ENCODE measurements at places on chromosomes 7 and 10. TPM values are rescaled to one million over a fixed set of nuclear protein-coding genes. Genes with fewer than 3 reads are reported as not detected.

CEP41 gene
- 10.7 TPM for total RNA-seq

BLNK gene
- 5.8 TPM for total RNA-seq

PHYHIPL gene
- total RNA-seq, result not detected

OR2A12 gene
- total RNA-seq, result not detected

ODAD2 gene
- not detected for total RNA-seq

DNA sequence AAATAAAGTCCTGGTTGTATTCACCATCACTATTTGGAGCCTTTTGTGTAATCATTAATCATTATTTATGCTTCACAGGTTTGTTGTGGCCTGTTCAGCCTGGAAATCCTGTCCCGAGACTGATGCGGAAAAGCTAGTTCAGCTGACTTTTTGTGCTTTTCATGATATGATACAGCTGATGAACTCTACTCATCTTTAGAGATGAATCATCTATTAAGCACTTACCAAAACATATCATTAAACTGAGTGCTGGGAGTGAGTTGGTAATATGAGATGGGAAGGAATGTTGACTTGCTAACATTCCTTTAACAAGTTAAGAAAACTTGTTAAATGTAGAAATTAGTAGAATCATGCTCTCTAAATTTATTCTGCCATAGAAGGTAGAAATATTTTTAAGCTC lies 53.0 kb downstream of the CROT start:
- DNase-seq, result no peak

- no peak for DNase-seq
These were observed 130.4 kb downstream of the NRP1 start for GRCh38 chr10:33204031-33204430.

DNA sequence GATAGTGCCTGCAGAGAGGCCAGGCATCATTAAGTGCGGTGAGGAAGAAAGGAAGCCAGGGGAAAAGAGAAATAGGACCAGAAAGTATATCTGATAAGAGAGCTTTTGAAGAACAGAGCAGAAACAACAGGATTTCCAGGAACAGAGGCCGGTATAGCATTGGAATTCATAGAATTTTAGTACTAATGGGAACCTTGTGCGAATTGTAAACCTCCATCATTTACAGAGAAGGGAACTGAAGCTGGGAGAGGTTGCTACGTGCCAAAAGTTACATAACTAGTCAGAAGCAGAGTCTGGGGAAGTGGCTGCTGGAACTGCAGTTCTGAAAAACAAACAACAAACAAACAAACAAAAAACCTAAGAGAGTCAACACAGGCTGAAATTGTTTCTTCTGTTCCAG lies 5.4 kb upstream of the ZMYND11 start:
- DNase-seq, result no peak

DNA sequence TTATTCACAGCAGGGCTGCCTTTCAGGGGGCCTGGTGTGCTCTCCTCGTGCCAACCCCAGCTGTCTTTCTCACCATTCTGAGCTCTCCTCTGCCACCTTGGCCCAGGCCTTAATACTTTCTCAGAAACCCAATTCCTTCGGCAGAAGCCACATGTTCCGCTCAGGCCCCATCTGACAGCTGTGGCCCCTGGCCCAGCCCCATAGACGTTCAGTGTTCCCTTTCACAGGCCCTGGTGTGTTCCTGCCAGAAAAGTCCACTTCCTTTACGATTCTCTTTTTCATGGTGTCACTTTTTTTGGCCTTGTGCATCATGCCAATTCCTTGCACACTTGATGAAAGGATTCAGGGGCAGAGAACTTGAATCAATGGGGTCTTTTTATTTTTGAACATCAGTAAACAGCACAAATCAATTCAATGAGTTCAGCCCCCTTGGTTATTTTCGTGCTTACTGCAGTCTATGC lies 15.9 kb upstream of the GPNMB start:
- no peak for DNase-seq

DNA sequence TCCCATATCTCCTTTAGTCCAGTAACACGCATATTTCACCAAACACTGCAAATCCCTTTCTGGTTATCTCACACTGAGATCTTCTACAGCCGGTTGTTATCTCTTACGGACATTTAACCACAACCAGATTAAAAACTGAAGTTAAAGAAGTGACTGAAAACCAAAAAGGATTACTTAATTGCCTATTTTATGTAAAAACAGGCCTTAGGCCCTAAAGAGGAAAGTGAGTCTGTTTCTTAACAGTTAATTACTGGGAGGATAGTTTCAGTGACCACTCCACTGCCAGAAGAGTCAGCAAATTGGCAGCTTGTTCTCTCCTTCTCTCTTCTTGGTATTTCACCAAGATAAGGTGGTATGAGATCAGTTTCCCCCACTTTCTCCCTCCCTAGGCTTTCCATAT lies 161.9 kb upstream of the MEOX2 start:
- no peak for DNase-seq

- DNase-seq, result no peak
These were observed 92.5 kb upstream of the PITRM1 start for GRCh38 chr10:3265088-3265487.

GRCh38 chr10:124551097-124551496 lies 89.5 kb downstream of the LHPP start:
- no peak for DNase-seq

GRCh38 chr7:94748376-94748775 lies 92.4 kb upstream of the SGCE start:
- DNase-seq, result no peak

DNA sequence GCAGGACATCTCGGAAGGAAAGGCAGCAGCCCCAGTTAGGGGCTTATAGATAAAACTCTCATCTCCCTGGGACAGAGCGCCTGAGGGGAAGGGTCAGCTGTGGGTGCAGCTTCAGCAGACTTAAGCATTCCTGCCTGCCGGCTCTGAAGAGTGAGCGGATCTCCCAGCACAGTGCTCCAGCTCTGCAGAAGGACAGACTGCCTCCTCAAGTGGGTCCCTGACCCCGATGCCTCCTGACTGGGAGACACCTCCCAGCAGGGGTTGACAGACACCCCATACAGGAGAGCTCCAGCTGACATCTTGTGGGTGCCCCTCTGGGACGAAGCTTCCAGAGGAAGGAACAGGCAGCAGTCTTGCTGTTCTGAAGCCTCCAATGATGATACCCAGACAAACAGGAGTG lies 117.1 kb upstream of the POT1 start:
- no peak for DNase-seq
